Activated CD8-positive, alpha-beta memory T cell treated with anti-CD3 and anti-CD28 coated beads for 4 hours (primary cell): ENCODE measurements at places on chromosomes 13 and 19.

DNA sequence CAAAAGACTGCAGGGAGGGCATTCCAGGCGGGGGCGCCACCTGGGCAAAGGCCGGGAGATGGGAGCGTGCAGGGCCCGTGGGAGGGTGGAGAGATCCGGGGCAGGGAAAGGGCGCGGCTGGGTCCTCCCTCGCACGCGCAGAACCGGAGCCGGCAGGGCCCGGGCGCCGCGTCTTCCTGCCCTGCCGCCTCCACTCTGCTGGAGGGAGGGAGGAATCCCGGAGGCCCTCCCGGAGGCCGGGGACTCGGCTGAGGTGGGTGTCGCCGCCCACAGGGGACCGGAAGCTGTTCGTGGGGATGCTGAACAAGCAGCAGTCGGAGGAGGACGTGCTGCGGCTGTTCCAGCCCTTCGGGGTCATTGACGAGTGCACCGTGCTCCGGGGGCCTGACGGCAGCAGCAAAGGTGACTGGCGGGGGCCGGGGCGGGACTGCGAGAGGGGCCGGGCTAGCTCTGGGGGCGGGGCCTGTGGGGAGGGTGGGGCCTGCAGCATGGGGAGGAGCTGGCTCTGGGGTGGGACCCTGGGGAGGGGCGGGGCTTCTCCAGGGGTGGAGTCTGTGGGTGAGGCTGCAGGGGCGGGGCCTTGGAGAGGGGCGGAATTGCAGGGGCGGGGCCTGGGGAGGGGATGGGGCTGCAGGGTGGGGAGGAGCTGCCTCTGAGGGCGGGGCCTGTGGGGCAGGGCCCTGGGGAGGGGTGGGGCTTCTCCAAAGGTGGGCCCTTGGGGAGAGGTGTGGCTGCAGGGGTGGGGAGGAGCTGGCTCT is 51.3 kb downstream of the CELF5 start:
- DNase-seq, result peak; percentile 84

GRCh38 chr19:52336791-52337381 is 843 bp downstream of the ZNF610 start:
- DNase-seq, result no peak

DNA sequence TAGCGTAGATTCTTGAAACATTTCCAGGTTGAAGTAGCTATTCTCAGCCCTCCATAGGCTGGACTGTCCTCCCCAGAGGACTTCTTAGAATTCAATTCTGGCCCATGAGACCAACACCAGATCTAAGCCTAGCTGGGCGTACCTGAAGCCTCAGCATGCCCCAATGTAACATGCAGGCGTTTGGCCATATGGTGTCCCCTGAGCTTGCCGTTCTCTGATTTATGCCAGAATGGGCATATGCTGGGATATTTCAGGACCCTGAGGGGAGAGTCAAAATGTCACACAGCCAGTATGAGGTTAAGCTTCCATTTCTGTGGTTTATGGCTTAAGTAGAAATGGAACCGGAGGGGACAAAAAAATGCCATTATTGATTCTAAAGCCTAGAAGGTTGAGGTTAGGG is 317.7 kb upstream of the OBI1 start:
- DNase-seq, result no peak

DNA sequence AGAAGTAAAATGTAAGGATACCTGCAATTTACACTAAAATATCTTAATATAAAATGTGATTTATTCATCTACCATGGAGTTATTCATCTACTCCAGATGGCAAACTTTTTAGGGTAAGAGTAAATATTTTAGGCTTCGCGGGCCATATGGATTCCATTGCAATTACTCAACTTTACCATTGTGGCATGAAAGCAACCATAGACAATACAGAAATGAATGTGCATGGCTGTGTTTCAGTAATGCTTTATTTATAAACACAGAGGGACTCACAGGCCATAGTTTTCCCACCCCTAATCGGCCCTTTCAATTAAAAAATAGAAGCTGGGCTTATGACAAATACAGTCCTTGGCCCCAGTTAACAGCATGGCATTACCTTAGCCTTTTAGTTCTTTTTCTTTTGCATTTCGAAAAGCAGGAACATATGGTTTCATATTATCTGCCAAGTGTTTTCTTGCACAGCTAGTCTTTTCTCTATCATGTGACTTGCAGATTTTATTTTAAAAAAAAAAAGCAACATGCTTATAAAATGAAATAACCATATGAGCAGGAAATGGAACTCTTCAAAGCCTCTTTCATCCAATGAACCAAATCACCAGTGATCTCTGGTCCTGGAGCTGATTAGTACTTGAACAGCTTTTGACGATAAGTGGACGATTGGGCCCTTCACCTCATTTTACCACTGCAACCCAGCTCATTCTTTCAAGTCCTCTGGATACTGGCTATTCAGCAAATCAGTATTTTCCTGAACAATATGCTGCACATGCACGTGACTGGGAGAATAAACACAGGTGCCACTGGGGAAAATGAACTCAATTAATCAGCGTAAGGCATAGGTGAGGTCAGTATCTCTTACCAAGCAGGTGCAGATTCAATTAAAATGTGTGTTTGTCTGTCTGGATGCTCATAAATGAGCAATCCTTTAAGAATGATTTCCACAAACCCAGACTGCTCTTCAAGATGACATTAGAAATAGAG is 63.9 kb downstream of the LHFPL6 start:
- DNase-seq, result no peak

DNA sequence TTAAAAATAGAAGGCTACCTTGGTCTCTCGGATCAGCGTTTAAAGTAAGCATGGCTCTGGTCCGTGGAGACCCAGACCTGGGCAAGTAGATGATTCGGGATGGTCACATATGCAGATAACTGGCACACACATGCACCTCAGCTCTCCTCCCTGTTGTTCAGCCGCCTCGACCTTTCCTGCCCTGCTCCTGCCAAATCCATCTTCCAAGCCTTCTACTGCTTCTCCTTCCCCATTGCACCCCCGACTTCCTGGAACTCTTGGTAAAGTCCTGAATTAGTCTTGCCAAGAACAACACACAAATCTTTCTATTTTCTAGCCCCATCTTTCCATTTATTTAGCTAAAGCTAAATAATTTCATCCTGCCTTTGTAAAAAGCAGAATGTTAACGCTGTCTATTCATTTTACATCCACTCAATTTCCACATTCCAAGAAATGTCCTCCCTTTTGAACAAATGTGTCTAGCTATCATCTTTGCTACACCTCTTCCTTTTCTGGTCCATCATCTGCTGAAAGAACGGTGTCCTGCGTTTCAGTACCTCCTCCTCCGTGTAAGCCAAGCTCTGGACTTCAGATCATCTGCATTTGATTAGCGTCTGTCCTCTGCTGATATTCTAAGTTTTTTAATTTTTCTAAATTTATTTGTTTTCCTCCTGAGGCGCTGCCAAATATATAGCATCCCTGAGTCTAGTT is 92.5 kb downstream of the ZIC5 start:
- DNase-seq, result no peak
